ENCODE measurements at places on chromosomes 3 and 15. TPM values are rescaled to one million over a fixed set of nuclear protein-coding genes. Genes with fewer than 3 reads are reported as not detected.

DNA sequence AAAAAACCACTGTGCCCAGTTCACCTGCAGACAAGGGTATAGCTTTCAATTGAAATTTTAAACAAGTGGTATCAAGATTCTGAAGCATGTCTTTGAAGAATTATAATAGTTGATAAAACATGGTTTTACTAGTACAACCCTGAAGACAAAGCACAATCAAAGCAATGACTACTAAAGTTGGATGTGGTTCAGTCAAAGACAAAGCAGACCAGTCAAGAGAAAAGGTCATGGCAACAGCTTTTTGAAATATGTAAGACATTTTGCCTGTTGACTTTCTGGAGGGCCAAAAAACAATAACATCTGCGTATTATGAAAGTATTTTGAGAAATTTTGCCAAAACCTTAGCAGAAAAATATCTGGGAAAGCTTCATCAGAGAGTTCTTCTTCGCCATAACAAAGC lies 1393.6 kb downstream of the SI start:
- DNase-seq: no peak

DNA sequence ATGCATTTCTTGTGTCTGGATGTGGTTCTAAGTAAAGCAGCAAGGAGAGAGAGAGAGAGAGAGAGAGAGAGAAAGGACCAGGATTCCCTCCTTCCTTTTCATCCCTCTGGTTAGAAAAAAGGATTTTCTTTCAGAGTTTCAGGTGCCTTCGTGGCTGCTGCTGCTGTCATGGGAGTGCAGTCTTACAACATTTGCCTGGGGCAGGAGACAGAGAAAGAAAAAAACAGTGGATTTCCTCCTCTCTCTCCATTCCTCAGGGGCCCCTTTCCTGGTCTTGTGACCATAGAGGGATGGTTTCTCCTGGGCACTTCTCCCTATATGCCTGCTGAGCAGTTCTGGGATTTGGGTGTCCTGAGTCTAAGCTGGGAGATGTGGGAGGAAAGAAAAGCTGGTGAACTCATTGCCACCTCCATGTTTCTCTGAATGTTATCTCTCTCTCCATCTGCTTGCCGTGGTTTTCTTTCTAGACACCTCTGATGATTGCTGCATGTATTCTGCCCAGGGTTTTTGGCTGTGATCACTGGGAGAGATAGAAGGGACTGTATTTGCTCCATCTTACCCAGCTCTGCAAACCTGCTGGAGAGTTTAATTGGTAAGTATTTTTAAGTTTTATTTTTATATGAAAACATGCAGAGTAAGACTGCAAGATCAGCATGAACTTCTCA lies 142.4 kb upstream of the RGMA start:
- DNase-seq: no peak

- peak; percentile 67 for DNase-seq
Observed at GRCh38 chr3:16090024-16090423, 84.5 kb upstream of the GALNT15 start.

Gene ACP3
- total RNA-seq: not detected

- peak; percentile 60 for DNase-seq
Observed at GRCh38 chr3:184716622-184717398, 4.9 kb upstream of the MAGEF1 start.

GRCh38 chr3:151501923-151502632 lies 41.2 kb upstream of the IGSF10 start:
- no peak for DNase-seq

- DNase-seq: no peak
Observed at GRCh38 chr3:52372822-52373504, 56.8 kb downstream of the DNAH1 start.

DNA sequence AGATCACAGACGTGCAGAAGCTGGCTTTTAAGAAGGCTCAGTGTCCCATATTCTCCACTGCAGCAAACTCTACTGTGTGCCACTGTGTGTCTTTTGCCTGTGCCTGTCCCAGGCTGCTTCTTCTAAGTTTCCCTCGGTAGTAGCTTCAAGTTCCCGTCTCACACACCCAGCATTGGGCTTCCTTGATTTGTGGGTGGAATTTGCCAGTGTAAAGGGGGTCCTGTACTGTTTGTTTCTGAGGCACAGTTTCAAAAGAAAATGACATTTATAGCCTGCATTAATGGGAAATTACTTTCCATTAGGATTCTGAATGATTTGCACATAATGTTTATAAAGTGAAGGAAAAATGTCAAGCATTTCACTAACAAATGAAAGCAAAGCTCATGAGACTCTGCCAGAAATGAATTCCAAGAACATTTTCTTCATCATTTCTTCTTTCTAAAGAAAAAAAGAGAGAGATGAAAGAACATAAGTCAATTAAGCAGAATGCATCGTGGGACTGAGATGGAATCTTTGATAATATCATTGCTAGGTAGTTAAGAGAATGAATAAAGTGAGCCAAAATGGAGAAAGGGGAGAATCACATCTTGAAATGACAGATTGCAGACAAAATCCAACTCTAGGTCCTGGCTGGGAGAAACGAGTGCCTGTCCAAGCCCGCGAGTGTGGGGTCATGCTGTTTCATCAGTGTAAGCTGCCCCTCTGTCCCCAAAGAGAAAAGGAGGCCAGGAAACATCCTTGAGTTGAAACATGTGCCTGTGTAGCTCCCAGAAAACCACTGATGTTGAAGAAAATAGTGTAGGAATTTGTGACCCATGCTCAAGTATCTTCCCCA lies 48.6 kb upstream of the ADAMTSL3 start:
- no peak for DNase-seq

GRCh38 chr3:50382722-50383121 lies 23.4 kb upstream of the TMEM115 start:
- no peak for DNase-seq

Gene ZNF501
- 1.2 TPM for total RNA-seq

- no peak for DNase-seq
Observed at GRCh38 chr3:156811089-156811862, 14.9 kb upstream of the LEKR1 start.

GRCh38 chr15:76065245-76065644 lies 5.5 kb downstream of the TMEM266 start:
- DNase-seq: no peak

GRCh38 chr3:85864896-85865295 lies 906.1 kb downstream of the CADM2 start:
- DNase-seq: no peak

DNA sequence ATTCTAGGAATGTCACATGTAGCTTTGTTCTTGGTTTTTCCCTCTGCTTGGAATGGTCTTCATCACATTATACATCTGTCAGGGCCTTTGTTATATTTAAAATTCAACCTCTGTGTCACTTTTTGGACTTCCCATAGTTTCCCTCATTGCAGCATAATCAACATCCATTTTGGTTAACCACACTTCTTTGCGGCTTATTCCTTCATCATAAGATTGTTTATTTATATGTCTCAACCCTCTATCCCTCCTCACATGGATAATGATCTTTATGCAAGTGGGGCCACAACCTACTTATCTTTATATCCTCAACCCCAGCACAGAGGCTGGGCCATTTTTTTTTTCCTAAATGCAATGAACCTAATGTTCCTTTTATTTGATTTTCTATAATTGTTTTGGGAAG lies 260.0 kb upstream of the THBS1 start:
- DNase-seq: no peak

Gene GAP43
- total RNA-seq: not detected

- peak; percentile 10 for DNase-seq
Observed at GRCh38 chr3:175716446-175716845, 857.3 kb downstream of the NAALADL2 start.

DNA sequence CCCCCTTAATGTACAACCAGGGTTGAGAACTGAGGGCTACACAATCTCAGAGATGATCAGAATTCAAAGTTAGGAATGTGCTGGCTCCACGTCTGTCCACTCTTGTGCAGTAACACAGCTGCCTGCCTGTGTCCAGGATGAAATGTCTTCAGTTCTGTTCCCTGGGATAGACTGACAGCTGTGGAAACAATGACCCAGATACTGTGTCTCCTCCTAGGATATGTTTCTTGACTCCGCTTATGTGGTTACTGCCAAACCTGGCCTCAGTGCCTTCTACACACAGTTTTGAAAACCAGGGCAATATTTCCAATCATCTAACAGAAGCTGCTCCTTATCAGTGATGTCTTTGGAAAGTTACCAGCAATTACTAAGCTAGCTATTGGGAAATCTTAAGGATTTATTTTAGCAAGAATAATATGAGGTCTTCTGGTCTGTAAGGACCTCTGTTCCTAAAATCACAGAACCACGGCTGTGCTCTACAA lies 67.6 kb downstream of the NOX5 start:
- DNase-seq: no peak

DNA sequence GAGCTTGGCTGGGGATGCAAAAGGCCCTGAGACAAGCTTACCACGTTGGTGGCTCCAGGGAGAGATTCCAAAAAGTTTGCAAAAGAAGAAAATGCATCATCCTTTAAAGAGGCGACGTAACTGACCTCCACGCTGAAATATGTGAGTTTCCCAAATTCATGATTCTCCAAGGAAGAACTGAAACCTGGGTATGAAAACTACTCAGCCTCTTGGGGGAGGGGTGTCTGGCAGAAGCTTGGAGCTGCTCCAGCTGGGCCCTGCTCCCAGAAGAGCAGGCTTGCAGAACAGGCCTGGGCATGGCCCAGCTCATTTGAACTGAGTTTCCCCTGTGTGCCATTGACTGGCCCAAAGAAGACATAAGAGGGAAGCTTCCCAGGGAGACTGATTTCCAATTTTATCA lies 20.5 kb downstream of the CPN2 start:
- DNase-seq: peak; percentile 79

Gene TIMP4
- total RNA-seq: 0.10 TPM

GRCh38 chr3:47485812-47486211 lies 10.1 kb upstream of the SCAP start:
- DNase-seq: peak; percentile 14

GRCh38 chr15:69743091-69743490 lies 290.5 kb downstream of the RPLP1 start:
- DNase-seq: no peak

DNA sequence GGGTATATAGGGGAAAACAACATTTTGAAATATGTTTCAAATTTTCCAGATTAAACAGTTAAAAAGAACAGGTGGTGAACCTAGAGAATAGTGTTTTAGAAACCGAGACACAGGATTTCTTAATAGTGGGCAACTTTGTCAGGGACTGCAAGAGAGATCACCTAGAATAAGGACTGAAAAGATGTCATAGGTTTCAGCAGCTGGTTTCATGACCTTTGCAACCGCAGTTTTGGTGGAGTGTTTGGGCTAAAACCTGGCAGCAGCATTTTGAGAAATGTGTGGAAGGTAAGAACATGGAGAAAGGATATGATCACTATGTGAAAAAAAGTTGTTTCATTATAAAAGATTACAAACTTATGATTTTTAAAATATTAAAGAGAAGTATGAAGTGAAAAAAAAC lies 34.9 kb downstream of the PRKCI start:
- no peak for DNase-seq

Gene IL17RD
- total RNA-seq: 2.5 TPM

DNA sequence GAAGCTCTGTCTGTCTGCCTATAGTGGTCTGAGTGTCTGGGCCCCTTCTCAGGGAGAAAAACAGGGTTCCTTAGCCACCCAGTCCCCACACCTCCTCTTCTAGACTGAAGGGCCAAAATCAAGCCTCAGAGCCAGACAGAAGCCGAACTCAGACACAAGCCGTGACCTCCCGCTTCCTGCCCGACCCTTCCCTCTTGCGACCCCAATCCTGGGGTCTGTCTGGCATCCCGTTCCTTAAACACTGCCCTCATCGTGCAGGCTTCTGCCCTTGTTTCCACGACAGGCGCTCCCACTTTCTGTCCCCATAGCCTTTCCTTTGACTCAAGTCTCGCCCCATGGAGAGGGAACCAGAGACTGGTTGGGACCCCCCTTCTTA lies 32.3 kb downstream of the EPHB3 start:
- DNase-seq: no peak

- no peak for DNase-seq
Observed at GRCh38 chr3:187930021-187930420, 184.8 kb upstream of the BCL6 start.

- no peak for DNase-seq
Observed at GRCh38 chr3:167882057-167882667, 146.6 kb downstream of the SERPINI1 start.

Gene LIPC
- not detected for total RNA-seq

- no peak for DNase-seq
Observed at GRCh38 chr3:21944251-21944650, 193.2 kb upstream of the ZNF385D start.

DNA sequence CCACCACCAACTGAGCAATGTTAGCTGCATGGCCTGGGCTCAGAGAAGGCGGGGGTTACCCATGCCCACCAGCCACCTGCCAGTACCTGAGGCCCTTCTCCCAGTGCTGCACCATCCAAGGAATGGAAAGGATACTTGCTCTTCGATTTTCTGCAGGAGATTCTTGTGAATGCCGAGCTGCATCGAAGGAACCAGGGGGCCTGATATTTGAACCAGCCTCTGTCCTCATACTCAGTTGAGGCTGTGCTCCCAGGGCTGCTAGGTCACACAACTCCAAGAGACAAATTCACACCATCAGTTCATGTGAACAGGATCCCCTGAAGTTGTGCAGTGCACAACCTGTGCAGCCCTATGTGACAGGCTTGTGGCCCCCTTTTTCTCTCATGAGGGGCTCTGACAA lies 18.0 kb downstream of the PLA2G4F start:
- DNase-seq: no peak

DNA sequence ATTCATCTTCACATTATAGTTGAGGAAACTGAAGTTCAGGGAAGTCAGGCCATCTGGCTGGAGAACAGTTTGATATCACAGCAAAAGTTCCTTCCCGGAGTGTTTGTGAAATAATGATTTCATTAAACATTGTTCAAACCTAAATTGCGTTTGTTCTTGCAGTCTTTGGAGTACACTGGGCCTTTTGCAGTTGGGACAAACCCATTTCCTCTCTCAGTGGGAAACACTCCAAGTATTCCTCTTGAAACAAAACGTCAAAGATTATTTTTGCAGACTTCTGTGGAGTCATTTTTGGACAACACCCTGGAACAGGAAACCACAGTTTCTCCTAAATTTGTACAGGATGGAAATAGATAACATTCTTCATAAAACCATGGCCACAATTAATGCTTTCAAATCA lies 287.5 kb downstream of the PTPRG start:
- no peak for DNase-seq

DNA sequence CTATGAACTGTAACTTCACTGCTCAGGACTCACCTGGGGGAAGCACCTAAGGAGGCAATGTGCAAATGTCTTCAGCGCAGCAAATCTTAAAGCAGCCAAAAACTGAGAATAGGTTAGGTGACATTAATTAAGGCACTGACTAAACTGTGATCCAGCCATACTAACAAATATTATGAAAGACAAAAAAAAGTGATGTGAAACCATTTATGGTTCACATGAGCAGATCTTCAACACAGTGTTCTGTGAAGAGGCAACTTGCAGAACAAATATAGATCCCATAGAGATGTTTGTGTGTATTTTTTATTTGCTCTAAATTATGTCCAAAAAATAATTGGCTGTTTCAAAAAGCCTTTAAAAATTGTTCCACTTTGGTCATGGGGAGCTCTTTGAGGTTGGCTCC lies 24.1 kb upstream of the MITF start:
- DNase-seq: no peak

GRCh38 chr3:22231061-22231460 lies 480.1 kb upstream of the ZNF385D start:
- DNase-seq: peak; percentile 12

Measured in MG63 (cell line).